ENCODE measurements at places on chromosomes 2 and 18.

DNA sequence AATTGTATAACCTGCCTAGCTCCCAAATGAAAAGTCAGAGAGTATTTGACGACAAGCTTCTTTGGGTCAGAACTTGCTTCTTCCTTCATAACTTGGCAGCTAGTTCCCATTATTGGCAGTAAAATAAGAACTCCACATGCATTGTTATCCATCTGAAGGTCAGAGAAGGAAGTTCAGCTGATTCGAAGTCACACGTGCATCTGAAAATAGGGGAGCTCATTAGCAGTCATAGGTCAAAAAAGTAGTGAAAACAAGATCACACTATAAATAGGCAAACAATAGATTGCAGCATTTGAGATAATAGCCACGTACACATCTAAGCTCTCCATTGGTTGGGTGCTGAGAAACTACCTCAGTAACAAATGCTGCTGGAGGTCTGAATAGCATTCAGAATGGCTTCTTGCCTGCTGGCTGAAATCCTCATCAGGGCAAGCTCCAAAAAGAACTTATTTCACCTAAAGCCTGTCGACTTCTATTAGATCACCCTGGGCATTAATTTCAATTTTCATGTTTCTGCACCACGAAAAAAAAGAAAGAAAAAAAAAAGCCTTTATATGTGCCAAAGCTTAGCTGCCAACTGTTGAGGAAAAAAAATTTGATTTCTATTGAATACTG lies 1492.9 kb upstream of the CELF4 start:
- no peak for DNase-seq

GRCh38 chr2:127568128-127568527 lies 32.6 kb downstream of the MYO7B start:
- no peak for DNase-seq

GRCh38 chr2:235418918-235419317 lies 74.9 kb upstream of the AGAP1 start:
- DNase-seq = no peak

- no peak for DNase-seq
Observed at GRCh38 chr2:189933041-189933440, 129.5 kb downstream of the MSTN start.

DNA sequence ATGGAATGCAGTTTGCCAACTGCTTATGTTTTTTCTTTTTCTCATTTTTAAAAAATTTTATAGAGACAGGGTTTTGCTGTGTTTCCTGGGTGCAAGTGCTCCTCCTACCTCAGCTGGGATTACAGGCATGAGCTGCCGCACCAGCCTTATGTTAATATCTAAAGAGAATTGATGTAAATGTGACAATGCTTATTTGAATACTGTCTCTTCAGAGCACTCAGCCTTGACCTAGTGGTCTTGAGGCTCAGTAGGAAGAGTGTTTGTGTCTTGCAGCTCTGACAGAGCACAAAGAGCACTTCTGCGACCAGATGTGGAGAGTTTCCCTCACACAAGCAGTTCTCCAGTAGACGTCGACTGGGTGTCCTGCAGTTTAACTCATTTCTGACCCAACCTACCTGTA lies 55.3 kb downstream of the ARHGEF4 start:
- no peak for DNase-seq

- no peak for DNase-seq
Observed at GRCh38 chr18:40019797-40020392, 1935.1 kb upstream of the PIK3C3 start.

GRCh38 chr2:161965994-161966393 lies 108.0 kb downstream of the DPP4 start:
- DNase-seq = no peak

DNA sequence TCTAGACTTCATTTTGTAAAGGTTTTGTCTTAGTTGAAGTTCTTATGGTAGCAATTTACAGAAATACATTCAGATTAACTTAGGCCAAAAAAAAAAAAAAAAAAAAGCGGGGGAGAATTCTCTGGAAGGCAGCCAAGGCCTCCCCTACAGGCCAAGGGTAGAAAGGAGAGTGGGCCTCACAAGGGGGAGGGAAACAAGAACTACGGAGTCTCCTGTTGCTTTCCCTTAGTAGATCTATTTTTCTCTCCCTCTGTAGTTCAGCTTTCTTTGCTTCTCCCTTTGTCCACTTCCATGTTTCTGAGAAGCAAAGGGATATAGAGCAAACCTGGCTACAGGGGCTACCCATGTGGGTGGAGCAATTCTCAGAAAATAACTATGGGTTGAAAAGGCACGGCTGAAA lies 2.4 kb upstream of the STK11IP start:
- DNase-seq = no peak

DNA sequence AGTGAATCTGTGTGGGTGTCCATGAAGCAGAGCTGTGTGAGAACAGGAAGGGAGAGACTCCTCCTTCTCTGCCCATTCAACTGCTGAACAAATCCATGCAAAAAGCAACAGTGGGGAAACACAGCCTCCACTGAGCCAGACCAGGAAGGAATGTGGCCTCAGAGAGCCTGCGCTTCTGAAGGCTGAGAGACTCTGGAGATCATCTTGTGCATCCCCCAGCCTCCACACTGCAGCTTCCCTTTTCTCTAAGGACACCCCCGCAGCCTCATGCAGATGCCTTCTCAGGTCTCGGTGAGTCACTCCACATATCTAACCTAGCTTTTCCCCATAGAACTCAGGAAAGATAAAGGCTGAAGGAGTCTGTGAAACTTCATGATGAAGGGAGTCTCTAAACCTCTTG lies 402.9 kb downstream of the TNS1 start:
- no peak for DNase-seq

- DNase-seq = no peak
Observed at GRCh38 chr2:221468317-221468716, 103.8 kb downstream of the EPHA4 start.

- DNase-seq = no peak
Observed at GRCh38 chr2:73035899-73036711, 35.4 kb downstream of the SFXN5 start.

DNA sequence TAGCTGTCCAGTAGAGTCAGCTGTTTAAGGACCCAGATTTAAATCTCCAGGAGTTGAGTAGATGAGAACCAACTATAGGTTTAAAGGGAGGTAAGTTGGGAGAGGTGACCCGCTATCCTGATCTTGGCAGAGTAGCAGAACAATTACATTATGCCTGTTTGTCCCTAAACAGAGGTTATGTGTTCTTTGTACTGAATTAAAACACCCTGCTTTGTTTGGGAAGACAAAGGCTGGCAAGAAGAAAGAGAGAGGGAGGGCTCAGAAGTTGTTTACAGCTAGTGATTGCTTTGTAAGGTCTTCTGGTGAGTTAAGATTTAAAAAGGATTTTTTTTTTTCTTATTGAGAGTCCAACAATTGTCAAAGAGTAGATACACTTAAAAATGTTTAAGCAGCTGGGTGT lies 37.3 kb downstream of the USP14 start:
- DNase-seq = no peak

- no peak for DNase-seq
Observed at GRCh38 chr2:38284971-38285370, 92.1 kb downstream of the ATL2 start.

DNA sequence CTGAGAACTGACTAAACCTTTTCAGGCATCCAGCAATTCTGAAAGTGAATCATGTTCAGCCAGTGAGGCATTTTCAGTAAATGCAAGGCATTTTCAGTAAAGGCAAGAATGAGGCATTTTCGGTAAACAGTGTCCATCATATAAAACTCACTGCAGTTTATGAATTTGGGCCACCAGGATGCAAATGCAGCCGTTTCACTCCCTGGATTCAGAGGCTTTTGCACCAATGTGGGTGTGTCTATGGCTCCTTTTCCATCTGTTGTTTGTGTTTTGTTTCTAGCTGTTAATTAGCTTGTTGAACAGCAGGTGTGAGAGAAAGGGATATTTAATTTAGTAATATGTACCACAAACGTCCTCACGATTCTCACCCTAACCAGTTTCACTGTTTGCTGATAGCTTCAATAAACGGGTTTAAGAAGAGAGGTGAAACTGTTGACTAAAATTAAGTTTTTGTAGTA lies 116.3 kb upstream of the PGAP1 start:
- no peak for DNase-seq

DNA sequence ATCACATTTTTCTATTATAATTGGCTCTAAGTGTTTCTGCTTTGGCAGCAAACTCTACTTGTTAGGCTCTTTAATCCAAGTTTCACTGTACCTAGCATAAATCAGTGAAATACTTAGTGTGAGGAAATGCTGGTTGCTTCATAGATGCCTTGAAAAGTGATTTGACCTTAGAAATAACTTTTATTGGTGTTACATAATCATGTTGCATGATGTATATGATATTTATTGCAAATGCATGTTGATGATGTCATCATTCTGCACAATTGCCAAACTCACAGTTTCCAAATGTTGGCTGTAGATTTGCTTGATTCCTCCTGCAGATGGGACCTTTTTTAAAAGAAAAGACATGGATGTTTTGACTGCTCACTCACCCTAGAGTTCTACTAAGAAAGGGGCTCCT lies 137.6 kb upstream of the BCL2L11 start:
- DNase-seq = no peak

- no peak for DNase-seq
Observed at GRCh38 chr18:45519411-45520280, 95.6 kb upstream of the SLC14A2 start.

DNA sequence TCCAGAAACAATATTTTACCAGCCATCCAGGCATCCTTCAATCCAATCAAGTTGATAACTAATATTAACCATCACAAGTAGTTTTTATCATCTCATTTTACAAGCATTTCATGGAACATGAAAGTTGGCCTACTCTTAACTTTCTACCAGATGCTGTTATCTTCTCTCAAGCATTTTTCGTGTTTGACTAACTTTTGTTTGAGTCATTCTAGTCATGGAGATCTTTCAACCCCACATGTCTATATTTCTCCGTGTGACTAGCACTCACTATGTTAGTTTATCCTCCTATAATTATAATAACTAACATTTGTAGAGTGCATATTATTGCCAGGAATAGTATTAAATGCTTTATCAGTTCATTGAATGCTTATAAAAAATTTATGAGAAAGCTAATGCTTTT lies 307.0 kb upstream of the CWC22 start:
- no peak for DNase-seq

DNA sequence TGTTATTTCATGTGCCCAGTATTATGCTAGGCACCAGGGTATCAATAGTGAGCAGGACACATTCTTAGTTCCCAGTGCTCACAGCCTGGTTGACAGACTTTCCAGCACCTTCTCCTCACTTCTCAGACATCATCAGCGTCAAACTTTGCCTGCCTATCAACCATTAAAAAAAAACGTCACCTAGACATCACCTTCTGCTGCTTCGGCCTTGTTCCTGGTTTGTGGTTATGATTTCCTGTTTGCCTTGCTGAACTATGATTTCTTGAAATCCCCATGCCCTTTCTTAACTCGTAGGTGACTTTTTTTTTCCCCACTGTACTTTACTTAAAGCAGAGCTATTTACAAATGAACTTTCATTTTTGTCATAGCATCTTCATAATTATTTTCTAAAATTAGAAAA lies 60.4 kb upstream of the NABP1 start:
- DNase-seq = no peak

- no peak for DNase-seq
Observed at GRCh38 chr2:230751062-230751461, 38.4 kb downstream of the CAB39 start.

Measured in stimulated activated CD4-positive, alpha-beta T cell treated with anti-CD3 and anti-CD28 coated beads, TNF-alpha, amount 100 ng/mL, for 1 hour (primary cell).